ENCODE measurements at places on chromosomes 2 and 18.

- DNase-seq, result no peak
These were observed 19.6 kb downstream of the DSC1 start for GRCh38 chr18:31143025-31143424.

DNA sequence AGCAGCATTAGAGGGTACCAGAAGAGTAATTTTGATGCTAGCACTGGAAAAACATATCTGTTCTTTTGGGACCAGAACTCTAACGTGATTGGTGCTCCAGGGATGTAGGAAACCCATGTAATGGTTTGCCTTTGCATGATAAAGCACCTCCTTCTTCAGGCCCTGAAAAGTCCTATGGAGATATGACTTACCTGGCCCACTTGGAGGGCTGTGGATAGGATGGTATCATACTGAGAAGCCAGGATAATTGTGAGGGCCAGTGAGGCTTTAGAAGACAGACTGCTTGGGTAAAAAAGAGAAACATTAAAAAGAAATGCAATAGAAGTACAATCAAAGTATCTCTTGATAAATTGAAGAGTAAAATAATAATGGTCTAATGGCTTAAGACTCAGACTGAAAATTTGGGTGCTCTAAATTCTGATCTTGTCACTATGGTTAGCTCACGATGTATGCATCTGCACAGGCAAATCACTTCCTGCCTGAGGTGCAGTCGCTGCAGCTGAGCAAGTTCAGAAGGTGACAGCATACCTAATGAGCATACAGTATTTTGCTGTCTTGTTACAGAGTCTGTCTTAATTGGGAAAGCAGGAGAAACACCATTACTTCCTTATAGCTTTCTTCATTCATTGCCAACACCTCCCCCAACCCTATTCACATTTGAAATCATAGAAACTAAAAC is 371.5 kb downstream of the NUP35 start:
- no peak for DNase-seq

- DNase-seq, result no peak
These were observed 971 bp upstream of the CDH7 start for GRCh38 chr18:65749841-65750240.

GRCh38 chr2:220931491-220931890 is 640.6 kb downstream of the EPHA4 start:
- no peak for DNase-seq

DNA sequence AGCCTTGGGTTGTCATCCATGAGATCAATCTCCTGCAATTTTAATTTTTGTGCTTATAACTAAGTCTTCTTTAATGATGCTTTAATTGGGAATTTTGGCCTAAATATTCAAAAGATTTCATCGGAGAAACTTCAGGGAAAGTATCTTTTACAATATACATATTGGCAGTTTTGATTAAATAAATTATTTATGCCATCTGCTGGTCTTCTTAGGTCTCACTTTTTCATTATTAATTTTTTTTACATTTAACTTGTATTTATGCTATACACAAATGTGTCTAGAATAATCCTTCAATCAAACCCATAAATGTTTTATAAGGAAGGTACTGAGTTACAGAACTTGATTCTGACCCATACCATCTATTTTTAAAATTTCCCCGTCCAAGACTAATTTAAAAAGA is 95.1 kb upstream of the XPO1 start:
- no peak for DNase-seq

DNA sequence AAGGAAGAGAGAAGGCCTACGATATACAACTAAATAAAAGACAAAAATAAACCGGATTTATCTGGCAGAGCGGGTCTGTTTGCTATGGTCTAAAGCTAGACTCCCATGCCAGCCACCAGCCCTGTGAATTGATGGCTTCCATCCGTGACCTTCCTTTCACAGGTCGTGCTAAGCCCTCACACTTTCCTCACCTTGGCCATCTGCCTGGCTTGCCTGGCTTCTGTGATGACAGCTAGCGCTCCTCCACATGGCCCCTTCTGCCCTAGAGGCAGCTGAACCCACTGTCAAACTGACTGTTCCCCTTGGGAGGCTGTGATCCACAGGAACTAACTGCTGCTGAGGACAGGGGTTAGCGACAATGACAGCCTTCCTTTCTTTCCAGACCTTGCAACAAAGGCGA is 32.5 kb downstream of the GAREM1 start:
- no peak for DNase-seq

DNA sequence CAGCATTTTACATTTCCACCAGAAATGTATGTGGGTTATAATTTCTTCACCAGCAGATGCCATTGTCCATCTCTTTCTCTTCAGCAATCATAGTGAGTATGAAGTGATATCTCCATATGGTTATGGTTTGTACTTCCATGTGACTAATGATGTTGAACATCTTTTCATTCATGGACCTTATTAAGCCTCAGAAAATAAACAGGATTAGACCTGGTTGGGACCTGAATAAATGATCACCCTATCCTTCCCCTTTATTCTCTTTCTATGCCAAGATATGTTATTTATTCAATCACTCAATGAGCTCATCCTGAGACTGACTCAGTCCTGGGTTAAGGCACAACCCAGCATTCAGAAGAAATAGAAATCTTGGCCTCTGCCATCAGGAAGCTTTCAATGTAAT is 86.6 kb downstream of the ANTXR1 start:
- DNase-seq, result no peak

- no peak for DNase-seq
These were observed 441.6 kb upstream of the PIK3C3 start for GRCh38 chr18:41513438-41513837.

DNA sequence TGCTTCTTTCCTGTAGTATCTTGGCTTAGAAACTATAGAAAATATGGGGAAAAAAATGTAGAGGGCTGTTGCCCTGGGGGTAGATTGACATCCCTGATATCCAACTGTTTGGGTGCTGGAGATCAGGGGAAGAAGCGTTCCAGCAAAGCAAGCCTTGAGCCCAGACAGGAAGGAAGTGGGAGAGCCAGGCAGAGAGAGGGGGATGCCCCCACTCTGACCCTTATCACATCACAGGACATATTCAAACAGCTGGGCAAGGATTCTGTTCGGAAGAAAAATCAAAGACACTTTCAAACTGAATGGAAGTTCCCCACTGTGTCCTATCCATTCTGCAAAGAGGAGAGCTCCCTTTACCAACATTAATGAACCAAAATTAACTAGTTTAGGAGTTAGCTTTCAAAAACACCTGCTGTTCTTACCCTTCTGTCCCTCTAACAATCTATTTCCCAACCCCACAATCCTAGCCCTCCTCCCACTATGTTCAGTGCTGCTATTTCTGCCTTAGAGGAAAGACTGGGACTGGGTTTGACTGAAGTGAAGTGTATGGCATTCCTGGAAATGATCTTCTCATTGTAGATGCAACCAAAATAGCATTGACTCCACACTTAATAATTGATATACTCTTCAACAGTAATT is 16.9 kb upstream of the KCNG3 start:
- DNase-seq, result no peak

- DNase-seq, result no peak
These were observed 197.4 kb downstream of the SNTG2 start for GRCh38 chr2:1147873-1148612.

GRCh38 chr2:229598227-229598626 is 116.1 kb downstream of the DNER start:
- DNase-seq, result no peak

- DNase-seq, result no peak
These were observed 134.9 kb downstream of the LRRTM4 start for GRCh38 chr2:77387324-77387723.

GRCh38 chr2:113179446-113180045 is 5.8 kb downstream of the PSD4 start:
- DNase-seq, result no peak

GRCh38 chr2:160076241-160076640 is 13.8 kb upstream of the PLA2R1 start:
- DNase-seq, result no peak

GRCh38 chr2:173062801-173063200 is 12.8 kb upstream of the MAP3K20 start:
- DNase-seq, result no peak

DNA sequence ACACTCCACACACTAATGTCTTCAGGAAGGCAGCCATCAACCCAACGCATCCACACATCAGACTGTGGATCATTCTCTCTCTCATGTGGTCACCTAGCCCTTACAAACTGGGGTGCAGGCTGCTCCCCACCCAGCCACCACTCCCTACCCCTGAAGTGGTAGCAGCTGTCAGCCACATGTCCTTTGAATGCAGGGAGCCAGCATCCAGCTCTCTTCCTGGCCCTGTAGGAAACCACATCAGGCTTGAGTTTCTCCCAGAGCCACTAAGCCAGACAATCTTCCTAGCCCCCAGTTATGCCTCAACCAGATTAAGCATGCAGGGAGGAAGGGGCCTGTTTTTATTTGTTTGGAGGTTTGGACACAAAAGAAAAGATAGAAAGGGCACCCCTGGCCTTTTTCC is 52.8 kb upstream of the SPP2 start:
- DNase-seq, result no peak

- no peak for DNase-seq
These were observed 36.7 kb downstream of the HDAC4 start for GRCh38 chr2:239363946-239364637.
